ENCODE measurements at places on chromosomes 2 and 18.

GRCh38 chr18:63892566-63892965, 5.1 kb downstream of the SERPINB2 start:
- peak; percentile 73 for DNase-seq

- DNase-seq = peak; percentile 13
Measured at GRCh38 chr2:167293943-167294775, 405.9 kb downstream of the XIRP2 start.

DNA sequence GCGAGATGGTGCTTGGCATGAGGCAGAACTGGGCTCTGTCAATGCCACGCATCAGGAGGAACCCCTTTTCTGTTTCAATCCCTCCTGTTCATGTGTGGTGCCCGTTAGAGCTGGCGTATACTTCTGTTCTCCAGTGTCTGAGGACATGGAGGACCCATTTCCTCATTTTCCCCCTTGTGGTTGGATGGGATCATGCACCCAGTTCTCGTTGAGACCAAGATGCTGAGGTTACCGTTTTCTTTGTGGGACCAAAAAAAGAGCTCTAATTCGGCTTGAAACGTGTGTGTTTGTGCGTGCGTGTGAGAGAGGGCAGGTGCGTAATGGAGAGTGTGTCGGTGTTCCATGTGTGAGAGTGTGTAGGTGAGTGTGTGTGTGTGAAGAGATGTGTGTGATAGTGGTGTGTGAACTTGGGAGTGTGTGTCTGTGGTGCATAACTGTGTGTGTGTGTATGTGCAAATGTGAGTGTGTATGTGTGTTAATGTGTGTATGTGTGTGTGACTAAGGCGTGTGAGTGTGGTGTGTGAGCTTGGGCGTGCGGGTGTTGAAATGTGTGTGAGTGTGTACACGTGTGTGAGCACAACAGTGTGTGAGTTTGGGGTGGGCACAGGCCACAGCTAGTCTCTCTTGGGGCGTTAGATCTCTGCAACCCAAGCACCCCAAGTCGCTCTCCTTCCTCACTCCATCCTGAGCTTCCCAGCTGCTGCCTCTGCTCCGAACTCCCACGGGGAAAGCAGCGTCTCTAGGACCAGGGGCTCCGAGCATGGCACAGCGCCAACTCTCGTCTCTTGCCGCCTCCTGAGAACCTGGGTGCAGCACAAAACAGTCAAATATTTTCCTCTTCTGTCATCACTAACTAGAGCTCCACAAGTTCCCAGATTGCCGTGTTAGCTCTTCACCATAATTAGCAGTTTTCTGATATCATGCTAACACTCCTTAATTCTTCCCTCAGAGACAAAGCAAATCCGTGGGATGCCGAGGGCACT, 75.8 kb downstream of the LONRF2 start:
- DNase-seq = peak; percentile 79

- DNase-seq = peak; percentile 87
Measured at GRCh38 chr2:230457073-230457768, 41.2 kb downstream of the SP100 start.

- peak; percentile 35 for DNase-seq
Measured at GRCh38 chr2:60717691-60718090, 38.4 kb upstream of the PAPOLG start.

DNA sequence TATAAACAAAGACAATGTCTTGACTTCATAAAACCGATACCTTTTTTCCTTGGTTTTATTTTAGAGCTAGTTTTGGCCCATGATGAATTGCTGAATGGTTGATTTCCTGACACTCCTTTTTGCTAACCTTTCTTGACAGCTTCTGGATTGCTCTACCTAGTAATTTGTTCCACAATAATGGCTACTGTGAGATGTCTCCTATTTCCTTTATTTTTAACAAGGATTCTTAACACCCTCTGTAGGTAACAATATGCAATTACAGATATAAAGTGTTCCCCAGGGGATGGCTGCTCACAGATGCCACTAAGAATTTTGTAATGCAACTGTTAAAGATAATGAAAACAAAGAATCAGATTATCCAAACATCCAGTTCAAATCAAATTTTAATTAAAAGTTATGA, 100.8 kb upstream of the ATP5MC3 start:
- peak; percentile 65 for DNase-seq

DNA sequence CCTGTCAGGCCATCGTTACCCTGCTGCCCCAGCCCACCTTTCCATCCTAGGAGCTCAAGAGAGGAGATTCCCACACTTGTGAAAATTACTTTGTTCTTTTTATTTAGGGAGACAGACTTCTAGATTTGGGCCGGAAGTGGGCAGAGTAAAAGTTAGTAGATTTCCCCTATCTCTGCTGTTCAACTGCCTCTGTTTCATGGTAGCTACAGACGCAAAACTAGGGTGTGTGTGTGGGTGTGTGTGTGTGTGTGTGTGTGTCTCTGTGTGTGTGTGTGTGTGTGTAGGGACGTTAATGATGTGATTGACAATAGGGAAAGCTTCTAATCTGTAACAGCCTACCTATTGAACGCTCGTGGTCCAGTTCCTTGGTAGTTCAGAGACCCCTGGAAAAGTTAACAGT, 438 bp downstream of the PSMA8 start:
- no peak for DNase-seq

DNA sequence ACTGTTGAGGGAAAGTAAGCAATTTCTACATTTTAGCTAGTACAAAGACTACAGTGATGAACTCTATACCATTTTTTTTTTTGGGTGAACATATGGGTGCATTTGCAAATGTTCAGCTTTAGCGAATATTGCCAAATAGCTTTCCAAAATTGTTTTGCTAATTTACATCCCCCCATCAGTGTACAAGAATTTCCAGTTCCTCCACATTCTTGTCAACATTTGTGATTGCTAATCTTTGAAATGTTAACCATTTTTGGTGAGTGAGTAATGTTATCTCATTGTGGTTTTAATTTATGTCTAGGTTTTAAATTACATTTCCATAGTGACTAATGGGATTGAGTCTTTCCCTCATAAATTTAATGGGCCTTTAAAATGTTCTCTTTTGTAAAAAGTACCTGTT, 16.4 kb upstream of the CNRIP1 start:
- no peak for DNase-seq

- no peak for DNase-seq
Measured at GRCh38 chr2:190138032-190138431, 75.5 kb upstream of the MSTN start.

DNA sequence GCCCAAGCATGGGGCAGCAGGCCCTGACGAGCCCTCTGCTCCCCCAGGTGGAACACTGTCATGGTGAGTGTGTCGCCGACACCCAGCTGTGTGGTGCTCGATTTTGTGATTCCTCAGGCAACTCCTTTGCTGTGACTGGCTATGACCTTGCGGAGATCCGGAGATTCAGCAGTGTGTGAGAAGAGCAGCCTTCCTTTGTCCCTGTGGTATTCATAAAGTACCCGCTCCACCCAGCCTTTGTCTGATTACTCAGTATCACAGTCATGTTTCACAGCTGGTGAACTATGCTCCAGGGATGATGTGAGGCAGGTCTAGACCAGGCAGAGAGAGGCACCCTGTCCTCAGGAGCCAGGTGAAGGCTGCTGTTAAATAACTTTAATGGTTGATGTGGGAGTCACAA, 4.0 kb downstream of the WDR54 start:
- no peak for DNase-seq

- DNase-seq = no peak
Measured at GRCh38 chr2:223048519-223048918, 3.5 kb upstream of the KCNE4 start.

- no peak for DNase-seq
Measured at GRCh38 chr2:218031771-218032257, 29.0 kb upstream of the TNS1 start.

DNA sequence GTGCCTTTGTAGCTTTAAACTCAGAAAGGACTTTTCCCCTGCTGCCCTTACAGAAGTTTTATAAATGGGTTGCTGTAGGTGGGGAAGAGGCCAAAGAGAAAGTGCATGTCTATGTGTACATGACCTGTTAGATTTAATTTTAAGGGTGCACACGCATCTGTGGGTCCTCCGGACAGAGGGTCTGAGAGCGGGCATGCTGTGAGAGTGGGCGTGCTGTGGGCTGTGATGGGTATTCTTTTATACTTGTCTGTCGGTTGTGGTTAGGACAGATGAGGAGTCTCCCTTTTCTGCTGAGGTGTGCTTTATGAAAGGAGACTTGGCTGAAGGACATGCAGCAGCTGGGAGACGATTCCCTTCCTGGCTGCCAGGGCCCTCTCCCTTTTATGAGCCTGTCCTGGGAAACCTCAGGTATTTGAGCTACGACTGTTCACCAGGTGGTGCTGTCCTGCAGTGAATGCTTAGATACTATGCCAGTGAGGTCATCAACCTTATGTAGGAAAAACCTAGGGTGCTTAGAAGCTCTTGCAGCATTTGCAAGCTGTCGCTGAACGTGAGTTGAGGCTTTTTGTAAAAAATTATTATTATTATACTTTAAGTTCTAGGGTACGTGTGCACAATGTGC, 67.5 kb downstream of the TANC1 start:
- DNase-seq = peak; percentile 62

DNA sequence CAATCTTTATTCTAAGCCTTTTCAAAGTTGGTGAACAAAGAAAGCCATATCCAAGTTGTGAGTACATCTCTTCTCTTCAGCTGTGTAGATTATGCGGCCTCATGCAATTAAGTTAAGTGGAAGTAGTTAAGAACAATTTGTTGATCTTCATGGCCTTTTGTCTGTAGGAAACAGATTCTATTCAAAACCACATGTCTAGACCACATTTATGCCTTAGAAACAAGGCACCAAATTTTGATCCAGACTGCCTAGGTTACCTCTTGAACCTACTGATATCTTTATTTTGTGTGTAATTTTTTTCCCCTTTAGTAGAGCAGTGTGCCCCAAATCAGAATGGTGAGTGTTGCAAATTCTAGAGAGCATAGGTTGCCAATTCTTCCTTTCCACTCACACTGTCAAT, 101.6 kb upstream of the CERS6 start:
- peak; percentile 79 for DNase-seq

- DNase-seq = peak; percentile 87
Measured at GRCh38 chr2:232523682-232524597, 2.0 kb upstream of the CHRND start.

- DNase-seq = peak; percentile 49
Measured at GRCh38 chr2:207164006-207164831, 1.5 kb downstream of the KLF7 start.

GRCh38 chr2:196653843-196654242, 14.3 kb downstream of the CCDC150 start:
- no peak for DNase-seq

- no peak for DNase-seq
Measured at GRCh38 chr2:204115137-204116056, 178.8 kb downstream of the ICOS start.

DNA sequence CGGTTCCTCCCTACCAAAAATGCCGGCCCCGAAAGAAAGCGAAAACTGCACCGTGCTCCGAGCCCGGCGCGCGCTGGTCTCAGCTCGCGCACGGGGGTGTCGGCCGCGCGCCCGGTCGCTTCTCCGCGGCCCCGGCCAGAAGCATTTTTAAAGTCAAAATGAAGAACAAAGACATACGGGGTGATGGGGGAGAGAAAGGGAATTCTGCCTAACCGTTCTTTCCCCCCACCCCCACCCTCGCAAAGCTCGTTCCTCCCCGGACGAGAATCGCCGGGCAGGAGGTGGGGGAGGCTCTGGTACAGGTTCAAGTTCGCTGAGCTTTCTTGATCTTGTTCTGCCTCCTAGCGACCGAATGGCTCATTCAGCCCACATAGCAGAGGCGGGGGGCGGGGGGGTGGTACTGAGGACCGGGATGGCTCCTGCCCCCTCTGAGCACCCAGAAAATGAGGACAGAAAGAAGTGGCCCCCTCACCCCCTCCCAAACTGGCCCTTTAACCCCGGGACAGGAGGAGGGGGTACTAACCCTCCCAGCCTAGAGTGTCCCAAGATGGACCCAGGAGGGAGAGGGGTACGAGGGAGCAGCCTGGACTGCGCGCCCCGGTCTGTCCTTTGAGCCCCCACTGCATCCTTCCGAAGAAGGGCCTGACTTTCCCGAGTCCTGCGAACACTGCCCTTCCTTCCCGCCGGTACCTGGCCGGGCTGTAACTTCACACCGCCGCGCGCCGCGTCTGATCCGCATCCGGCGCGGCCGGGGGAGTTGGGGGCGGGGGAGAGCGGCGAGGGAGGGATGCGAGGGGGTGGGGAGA, 3.1 kb downstream of the BCL11A start:
- DNase-seq = peak; percentile 96
